ENCODE measurements at places on chromosomes 11 and 22.
A peak's percentile ranks its signal among the peaks of the same experiment; 100 is the strongest.

DNA sequence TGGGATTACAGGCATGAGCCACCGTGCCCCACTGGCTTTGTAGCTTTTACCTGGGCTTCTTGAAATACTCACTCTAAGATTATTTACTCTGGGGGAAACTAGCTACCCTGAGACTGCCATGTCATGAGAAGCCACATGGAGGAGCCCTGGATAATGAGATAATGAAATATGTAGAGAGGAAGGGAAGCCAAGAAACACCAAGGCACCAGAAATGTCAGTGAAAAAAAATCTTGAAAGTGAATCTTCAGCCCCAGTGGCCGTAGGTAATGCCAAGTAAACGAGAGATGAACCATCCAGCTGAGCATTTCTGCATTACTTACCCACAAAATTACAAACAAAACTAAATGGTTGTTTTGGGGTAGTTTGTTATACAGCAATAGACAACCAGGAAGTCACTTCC lies 125.6 kb downstream of the APIP start:
- no peak for DNase-seq

DNA sequence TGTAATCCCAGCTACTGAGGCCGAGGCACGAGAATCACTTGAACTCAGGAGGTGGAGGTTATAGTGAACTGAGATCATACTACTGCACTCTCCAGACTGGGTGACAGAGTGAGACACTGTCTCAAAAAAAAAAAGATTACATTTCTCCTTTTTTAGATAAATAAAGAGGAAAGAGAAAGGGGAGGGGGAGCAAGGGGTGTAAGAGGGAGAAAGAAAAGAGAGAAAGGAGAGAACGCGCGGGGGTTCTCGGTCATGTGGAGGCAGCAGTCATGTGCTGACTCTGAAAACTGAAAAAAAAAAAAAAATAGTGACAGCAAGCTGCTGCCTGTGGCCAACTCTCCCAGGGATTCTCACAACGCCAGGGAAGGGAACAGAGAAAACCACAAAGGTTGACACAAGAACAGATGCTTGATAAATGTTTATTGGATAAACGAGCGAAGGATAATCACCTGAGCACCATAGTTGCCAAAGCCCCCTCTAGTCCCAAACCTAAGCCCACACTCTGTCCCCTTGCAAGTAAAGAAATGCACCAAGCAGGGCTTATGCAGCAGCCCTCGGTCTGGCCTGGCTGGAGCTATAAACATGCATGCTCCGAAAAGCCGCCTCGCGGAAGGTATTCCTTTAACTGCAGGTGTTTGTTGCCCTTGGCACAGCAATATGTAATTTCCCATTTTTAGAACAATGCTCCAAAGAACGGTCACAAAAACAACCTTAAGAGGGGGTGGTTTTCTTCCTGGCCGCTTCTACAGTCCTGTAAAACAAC lies 14.5 kb downstream of the SCGB1A1 start:
- DNase-seq = no peak

GRCh38 chr11:113974741-113975470 lies at the start of gene HTR3A:
Gene HTR3A (plus strand): TSS chr11:113975108. CDS start chr11:113975326, 218 bp downstream.
- DNase-seq = no peak

DNA sequence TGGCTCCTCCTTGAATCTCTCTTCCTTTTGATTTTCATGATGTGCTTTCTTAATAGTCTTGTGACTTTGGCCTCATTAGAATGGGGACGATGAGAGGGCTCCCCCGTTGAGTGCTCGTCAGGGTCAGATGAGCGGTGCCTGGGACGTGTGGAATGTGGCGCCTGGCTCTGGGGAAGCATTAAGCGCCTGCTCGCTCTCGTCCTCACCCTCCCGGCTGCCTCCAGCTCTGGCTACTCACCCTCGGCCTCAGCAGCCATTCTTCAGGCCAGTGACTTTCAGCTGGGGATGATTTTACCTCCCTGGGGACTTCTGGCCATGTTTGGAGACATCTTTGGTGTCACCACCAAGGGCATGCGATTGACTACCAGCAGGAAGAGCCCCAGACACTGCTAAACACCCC lies 69.7 kb downstream of the RPS6KA4 start:
- no peak for DNase-seq

DNA sequence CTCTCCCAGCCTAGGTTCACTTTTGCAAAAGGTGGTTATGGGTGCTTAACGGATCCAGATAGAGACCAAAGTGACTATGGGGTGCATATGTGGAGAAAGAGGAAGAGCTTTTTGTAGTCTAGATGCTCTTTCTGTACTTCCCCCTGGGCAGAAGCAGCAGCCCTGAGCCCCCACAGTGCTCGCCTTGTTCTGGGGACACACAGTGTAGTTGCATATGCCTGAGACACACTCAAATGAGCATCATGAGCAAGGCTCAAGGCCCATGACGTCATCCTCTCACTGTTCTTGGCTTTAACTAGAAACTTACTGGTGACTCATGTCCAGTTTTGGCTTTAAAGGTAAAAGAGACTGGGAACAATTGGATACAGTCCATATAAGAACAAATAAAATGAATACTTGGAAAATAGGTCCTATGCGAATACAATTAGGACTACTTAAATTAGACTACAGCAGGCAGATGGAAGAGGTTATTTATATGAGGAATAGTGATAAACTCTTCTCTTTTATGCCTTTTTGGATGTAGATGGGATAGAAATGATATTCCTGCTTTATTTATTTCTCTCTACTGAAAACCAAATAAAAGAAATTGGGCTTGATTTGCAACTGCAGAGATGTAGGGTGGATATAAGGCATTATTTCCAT lies 20.1 kb upstream of the PEX26 start:
- no peak for DNase-seq

- DNase-seq = no peak
Measured at GRCh38 chr11:16805938-16806337, 67.5 kb downstream of the C11orf58 start.

DNA sequence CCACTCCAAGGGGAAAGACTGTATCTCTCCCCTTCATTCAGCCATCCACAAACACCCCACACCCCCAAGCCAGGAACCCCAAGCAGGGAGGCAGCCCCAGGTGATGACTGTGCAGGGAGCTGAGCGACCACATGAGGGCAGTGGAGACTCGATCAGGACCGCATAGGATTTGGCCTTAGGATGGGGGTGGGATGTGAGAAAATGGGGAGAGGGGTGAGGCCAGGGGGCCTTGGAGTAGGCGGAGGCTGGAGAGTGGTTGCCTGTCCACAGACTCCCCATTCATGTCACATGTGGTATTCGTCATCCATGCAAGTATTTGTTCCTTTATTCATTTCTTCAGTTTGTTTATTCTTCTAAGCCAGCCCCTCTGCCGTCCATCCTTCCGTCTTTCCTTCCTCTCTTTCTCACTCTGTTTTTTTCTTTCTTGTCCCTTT lies 2.7 kb upstream of the RHOD start:
- peak; percentile 12 for DNase-seq

- no peak for DNase-seq
Measured at GRCh38 chr22:41902932-41903421, 11.9 kb downstream of the SHISA8 start.

DNA sequence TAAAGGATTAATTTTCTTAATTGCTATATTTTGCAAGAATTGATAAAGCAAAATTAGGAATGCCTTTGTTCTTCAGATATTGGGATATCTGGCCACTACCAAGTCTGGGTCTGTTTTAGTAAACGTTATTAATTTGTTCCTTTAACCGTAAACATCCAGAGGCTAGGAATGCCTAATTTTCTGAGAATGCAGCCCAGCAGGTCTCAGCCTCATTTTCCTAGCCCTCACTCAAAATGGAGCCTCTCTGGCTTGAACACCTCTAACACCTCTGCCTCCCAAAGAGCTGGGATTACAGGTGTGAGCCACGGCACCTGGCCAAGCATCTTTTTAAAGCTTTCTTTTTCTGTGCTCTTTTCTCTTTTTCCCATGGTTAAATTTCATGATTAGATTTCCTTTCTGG lies 18.4 kb downstream of the TMEM135 start:
- DNase-seq = no peak

DNA sequence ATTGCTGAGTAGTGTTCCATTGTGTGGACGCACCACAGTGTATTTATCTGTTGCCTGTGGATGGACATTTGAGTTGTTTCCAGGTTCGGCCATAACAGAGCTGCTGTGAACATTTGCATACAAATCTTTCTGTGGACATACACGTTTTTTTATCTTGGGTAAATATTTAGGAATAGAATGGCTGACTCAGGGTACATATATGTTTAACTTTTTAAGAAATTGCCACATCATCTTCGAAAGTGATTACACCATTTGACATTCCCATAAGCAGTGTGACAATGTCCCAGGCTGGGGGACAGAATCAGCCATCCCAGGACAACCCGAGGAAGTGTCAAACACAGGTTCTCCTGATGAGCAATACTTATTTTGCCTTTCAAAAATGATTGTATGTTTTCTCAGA lies 87.9 kb downstream of the OSBP2 start:
- DNase-seq = no peak

DNA sequence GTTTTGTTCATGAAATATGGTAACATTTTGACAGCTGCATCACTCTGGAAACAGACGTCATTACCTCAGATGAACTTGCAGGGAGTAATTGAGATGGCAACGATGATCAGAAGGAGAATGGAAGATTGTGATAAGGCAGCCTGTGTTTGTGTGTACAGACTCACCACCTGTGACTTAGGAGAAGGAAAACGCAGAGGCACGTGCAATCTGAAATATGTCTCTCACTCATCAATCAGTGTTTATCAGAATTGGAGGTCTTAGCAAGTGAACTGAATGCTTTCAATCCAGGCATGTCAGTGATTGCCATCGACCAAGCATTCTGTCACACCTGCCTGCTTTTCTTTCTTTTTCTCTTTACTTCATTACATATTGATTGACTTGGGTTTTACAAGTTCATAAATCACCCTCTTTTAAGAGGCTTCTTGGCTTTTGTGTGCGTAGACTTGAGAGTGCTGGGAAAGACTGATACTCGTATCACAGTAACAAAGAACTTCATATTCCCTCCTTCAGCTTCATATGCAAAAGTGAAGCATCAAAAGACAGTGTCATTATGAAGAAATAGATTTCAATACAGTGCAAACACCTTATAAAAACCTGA lies 24.6 kb downstream of the FAT3 start:
- no peak for DNase-seq

GRCh38 chr22:22836635-22837034 lies 51.0 kb upstream of the IGLL5 start:
- no peak for DNase-seq

DNA sequence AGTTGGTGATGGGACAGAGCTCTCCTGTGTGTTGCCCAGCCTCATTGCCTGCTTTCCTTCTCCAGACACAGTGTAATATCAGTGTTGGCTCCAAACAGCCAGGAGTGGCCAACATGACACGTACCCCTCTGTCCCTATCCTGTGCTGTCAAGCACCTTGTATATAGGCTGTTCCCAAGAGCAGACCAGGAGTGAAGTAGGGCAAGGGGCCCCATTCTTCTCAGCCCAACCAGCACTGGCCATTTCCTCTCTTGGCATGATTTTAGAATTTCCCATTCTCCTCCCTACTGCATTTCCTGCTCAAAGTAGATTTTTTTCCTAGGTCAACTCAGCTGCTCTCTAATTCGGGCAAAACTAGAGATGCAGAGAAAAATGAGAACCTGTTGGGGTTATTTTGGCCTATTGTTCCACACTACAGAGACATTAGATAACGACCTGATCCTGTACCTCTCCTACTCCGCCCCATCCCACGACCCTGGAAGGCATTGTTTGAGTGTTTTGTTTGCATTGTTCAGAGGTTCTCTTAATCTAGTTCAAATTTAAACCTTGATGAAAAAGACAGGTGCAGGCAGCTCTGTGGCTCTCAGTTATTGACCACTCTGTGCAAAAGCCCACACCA lies 95.6 kb downstream of the RASSF10 start:
- no peak for DNase-seq

GRCh38 chr11:45468267-45468856 lies 182.2 kb upstream of the SYT13 start:
- DNase-seq = no peak

DNA sequence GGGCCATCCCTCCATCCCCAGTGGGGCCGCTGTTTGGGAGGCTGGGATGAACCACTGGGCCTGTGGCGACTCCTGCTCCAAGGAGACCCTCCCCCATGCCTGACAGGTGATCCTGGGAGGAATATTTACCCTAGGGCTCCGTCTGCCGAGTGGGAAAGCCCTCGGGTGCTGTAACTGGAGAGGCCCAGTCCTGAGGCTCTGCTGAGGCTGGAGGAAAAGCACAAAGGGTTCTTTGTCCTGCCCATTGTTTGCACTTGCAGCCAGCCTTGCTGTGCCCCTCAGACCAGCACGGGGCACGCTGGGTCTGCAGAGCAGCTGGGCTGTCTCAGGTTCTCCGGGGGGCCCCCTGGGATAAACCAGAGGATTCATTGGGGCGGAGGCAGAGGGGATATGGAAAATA lies 321.1 kb downstream of the MN1 start:
- no peak for DNase-seq

- no peak for DNase-seq
Measured at GRCh38 chr11:119130662-119131061, 9.3 kb downstream of the HINFP start.

DNA sequence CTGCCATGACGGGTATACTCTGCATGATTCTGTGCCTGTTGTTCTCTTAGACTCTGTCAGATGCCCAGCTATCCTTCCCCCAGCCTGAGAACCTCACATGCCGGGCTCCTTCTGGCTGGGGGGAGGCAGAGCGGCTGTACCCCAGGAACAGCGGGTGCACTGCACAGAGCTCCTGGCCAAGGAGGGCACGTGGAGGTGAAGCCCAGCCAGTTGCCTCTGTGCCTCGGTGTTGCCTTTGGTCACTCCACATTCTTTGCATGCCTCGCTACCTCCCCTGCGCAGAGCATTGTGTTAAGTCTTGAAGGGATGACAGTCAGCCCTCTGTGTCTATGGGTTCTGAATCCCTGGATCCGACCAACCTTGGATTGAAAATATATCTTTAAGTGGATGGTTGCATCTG lies 77.7 kb downstream of the FEZ1 start:
- DNase-seq = no peak

DNA sequence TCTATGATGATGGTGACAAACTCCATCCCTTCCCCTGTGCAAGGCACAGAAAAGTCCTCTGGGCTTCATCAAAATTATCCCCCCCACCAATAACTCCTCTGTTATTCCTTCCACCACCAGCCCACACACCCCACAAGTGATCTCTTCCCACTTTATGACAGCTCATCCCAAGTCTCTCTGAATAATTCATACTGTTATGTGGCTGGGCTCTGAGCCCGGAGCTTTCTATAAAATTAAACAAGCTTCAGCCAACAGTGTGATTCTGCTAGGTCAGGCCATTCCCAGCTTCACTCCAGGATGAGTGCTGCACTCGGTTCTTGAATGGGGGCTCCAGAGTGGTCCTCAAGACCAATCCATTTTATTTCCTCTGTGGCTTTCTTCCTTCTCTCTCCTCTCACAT lies 83.0 kb downstream of the INSC start:
- DNase-seq = no peak

- DNase-seq = no peak
Measured at GRCh38 chr11:44034639-44035038, 13.1 kb upstream of the ACCSL start.

GRCh38 chr11:109991835-109992234 lies 101.4 kb upstream of the ZC3H12C start:
- DNase-seq = no peak

GRCh38 chr22:46312056-46312455 lies 15.4 kb downstream of the GTSE1 start:
- no peak for DNase-seq

GRCh38 chr22:44075670-44076069 lies 51.6 kb downstream of the PARVB start:
- DNase-seq = no peak

- DNase-seq = no peak
Measured at GRCh38 chr11:86184728-86185380, 59.7 kb upstream of the EED start.

GRCh38 chr11:6566704-6567370 lies 36.6 kb downstream of the RRP8 start:
- DNase-seq = no peak
